ENCODE measurements at places on chromosomes 2 and 18. TPM values are rescaled to one million over a fixed set of nuclear protein-coding genes. Genes with fewer than 3 reads are reported as not detected.

DNA sequence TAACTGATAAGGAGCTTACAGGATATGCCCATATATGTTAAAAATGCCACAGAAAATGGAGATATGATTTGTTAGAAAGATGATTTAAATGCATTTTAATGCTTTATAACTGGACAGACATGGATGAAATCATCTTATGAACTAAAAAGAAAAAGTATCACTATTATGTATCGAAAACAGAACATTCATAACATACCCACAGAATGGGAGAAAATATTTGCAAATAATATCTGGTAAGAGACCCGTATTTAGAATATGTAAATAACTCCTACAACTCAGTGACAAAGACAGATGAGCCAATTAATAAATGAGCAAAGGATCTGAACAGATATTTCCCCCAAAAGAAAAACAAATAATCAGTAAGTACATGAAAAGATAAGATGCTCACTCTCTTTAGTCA, 24.3 kb upstream of the MGAT5 start:
- DNase-seq = no peak

DNA sequence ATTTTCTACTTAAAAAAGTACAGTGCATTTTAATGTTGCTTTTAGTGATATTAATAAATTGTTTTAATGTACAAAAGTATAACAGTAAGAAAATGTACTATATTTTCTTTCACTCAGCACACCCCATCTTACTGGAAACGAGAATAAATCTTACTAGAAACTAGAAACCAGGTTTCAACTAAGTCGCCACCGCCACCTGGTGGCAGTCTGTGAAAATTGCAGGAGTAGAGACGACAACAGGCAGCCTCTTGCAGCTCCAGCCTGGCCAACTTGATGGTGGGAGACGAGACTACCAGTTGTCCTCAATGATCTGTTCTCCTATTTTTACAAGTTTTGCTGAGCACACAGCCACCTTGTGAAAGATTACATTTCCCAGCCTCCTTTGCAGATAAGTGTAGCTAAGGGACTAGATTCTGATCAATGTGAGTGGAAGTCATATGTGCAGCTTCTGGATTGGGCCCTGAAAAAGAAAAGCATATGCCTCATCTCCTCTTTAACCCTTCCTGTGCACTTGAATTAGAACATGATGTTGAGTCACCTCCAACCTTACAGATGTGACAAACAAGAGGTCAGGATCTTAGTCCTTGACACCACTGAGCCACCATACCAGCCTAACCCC, 8.7 kb downstream of the OTOF start:
- DNase-seq = peak; percentile 82

The FOXI3 gene
- 0.14 TPM for total RNA-seq

DNA sequence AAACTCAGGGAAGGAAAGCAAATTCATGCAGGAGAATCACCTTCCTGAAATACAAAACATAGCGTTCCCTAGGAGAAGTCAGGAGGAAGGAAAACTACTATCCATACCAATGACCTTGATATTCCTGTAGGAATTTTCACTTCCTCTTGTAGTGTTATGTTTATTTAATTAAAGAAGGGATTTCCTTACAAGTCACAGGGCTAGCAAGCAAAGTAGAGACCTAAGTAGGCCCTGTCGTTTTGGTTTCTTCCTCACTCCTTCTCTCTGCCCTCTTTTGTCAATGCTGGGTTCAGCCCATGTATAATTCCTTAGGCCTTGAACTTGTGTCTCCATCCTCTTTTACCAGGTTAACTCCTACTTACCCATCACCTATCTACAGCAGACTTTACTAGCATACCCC, 435.2 kb upstream of the LRATD1 start:
- DNase-seq = no peak

The CRYBA2 gene
- 0.59 TPM for total RNA-seq

- no peak for DNase-seq
Measured at GRCh38 chr18:62183578-62184195, 3.2 kb downstream of the PIGN start.

DNA sequence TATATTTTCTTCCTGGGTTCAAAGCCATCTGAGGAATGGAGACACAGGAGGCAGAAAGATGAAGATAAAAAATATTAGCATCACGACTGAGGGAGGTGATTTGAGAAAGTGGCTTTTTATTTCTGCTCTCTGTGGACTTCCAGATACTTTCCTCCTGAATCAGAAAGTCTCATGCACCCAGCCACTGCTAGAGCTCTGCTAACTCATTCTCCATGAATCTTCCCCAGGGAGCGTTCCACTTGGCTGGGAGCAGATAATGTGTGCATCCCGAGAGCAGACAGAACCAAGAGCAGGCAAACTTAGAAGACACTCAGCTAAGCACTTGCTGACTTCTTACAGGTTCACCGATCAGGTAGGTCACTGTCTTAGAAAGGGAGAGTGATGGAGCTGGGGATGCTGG, 264.1 kb upstream of the THUMPD2 start:
- DNase-seq = no peak

DNA sequence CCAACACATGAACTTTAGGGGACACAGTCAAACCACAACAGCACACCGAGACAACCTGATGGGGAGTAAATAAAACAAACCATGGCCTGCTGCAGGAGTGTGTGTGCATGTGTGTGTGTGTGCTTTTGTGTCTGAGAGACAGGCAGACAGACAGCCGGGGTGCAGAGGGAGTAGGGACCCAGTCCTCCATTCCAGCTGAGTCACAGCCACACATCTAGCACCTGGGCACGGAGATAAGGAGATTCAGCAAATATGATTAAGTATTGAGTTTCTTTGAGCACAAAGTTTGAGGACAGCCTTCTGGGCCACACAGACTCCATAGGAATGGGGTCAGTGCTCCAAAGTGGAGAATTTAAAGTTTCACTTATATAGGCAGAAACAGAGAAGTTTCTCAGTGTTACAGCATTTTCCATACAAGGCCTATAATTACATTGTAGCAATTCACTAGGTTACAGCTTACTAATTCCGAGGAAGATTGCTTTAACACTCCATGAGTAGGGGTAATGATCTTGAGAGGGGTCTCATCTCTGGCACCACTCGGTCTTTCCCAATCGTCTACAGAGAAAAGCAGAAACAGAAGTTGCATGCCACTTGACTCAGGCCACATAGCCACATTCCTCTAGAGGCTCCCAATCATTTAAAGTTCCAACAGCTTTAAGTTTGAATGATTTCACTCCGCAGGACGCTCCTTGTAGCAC, 30.8 kb upstream of the PRLH start:
- DNase-seq = no peak

The POTEI gene
- total RNA-seq = 7.0 TPM
